ENCODE measurements at places on chromosomes 5 and 9. TPM values are rescaled to one million over a fixed set of nuclear protein-coding genes. Genes with fewer than 3 reads are reported as not detected.

DNA sequence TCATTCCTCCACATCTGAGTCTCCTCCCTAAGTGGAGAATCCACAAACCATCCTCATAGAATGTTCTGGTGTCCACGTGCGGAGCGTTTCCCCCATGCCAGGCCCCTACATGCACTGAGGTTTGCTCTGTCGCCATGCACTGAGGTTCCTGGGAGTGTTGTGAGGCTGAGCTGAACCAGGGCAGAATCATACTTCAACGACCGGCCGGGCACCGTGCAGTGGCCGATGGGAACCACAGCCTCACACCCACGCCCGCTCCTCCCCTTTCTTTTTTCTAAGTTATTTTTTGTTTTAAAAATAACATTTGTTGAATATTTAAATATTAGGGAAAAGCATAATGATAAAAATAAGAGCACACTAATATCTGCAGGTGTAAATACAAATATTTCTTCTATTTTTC is 260.4 kb upstream of the IRX4 start:
- DNase-seq: no peak

GABBR2 gene
- 1.9 TPM for total RNA-seq

DNA sequence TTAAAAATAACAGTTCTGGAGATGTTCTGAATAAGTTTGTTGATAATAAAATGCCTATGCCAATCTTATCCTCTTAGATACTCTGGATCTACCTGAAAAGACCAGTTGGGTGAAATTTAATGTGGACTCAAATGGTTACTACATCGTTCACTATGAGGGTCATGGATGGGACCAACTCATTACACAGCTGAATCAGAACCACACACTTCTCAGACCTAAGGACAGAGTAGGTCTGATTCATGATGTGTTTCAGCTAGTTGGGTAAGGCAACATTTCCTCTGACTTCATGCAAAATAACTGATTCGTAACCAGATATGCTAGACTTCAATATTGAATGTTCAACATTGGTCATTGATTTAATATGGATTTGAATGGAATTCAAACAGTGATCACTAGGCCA is 27.0 kb downstream of the ERAP2 start:
- no peak for DNase-seq

DNA sequence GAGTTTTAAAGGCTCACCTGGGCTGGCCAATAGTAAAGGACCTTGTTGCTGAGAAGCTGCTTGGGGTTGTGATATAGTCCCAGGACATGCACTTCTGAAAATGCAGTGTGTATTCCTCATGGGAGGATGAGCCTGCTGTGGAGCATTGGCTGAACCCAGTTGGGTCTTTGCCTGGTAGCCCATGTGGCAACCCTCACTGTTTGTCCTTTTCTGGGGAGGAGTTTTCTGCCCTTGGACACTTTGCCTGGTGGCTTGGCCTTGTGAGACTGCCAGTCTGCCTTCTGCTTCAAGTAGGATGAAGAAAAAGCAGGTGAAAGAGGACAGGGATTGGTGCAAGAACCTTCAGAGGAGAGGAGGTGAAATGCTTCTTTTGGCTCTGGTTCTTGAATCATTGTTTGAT is 4.0 kb downstream of the TENT4A start:
- DNase-seq: no peak

- DNase-seq: peak; percentile 82
These were observed 168.5 kb downstream of the RAB3C start for GRCh38 chr5:58751222-58751837.

C5orf63 gene
- 0.37 TPM for total RNA-seq

GRCh38 chr5:79491690-79492317 is 22.1 kb downstream of the HOMER1 start:
- no peak for DNase-seq

- DNase-seq: no peak
These were observed 48.8 kb downstream of the SLC1A3 start for GRCh38 chr5:36655161-36655560.

GABRB2 gene
- 0.47 TPM for total RNA-seq

- no peak for DNase-seq
These were observed 720.3 kb upstream of the RGMB start for GRCh38 chr5:98053170-98053569.

- DNase-seq: no peak
These were observed 6.0 kb upstream of the SLC2A6 start for GRCh38 chr9:133484671-133485437.

DNA sequence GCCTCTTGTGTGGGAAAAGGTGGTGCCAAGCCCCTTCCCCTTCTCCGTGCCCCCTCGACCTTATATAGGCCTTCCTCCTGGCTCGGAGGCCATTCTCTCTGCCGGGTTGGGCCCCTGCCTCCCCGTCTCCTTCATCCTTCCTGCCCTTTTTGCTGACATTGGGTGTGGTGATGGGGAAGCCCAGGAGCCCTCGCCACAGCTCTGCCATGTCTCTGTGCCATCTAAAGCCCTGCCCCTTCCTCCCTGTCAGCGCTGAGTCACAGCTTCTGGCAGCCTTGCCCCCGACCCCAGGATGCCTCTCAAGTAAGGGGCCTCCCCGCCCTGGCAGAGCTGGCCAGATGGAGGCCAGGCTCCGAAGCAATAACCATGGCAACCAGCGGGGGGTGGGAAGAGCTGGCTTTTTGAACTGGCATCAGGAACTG is 30.4 kb downstream of the JADE2 start:
- peak; percentile 99 for DNase-seq

UBAP2 gene
- total RNA-seq: 16.4 TPM

ARSI gene
- 0.82 TPM for total RNA-seq

ABLIM3 gene
- total RNA-seq: 23.4 TPM

- no peak for DNase-seq
These were observed 21.4 kb upstream of the CEP78 start for GRCh38 chr9:78214492-78214891.

MEIKIN gene
- total RNA-seq: not detected

- DNase-seq: no peak
These were observed 387.3 kb downstream of the NR2F1-AS1 start for GRCh38 chr5:93193431-93194347.

DNA sequence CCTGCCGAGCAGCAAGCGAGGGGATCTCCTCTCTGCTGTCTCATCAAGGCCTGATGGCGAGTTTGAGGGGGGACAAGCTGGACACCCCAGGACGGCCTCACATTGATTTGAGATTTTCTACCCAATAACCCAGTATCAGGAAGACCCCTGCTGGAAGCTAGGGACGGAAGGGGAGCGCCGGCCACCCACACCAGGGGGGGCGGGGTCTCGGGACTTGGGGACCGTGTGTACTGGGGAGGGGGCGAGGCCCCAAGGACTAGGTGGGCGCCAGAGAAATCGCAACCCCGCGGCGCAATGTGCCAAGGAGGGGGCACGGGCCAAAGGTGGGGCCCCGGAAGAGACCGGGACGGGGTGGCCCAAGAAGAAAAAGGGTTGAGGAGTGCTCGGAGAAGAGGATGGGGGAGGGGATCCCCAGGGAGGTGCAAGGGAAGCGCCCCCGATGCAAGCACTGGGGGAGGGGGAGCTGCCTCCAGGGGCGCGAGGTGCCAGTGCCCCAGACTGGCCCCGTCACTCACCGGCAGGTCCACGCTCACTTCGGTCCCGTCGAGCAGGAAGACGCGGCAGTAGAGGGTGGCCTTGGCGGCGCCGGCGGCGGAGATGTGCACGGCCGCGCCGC is 1.1 kb downstream of the EPB41L4B start:
- no peak for DNase-seq

DNA sequence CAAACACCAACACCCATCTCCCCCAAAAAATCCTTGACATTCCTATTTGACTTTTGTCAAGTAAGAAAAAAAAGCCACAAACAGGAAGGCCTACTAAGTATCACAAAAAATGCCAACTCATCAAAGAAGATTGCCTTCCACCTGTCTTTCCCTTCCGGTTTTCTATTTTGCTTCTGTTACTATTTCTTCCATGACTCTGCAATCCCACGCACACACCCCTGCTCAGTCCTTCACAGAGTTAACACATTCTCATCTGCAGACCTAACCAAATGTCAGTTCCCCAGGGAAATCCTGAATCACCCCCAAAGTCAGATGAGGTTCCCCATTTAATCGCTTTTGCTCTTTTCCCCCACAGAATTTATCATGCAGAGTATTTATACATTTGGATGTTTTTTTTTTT is 15.1 kb downstream of the LPAR1 start:
- DNase-seq: no peak

CENPP gene
- 16.0 TPM for total RNA-seq

CNTLN gene
- 6.2 TPM for total RNA-seq

DNA sequence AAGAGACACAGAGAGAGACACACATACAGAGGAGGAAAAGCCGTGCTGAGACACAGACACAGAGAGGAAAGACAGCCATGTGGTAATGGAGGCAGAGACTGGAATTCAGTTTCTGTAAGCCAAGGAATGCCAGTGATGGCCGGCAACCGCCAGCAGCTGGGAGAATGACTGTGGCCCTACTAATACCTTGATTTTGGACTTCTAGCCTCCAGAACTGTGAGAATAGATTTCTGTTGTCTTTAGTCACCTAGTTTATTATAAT is 90.2 kb downstream of the TARS1 start:
- DNase-seq: no peak

C9orf50 gene
- not detected for total RNA-seq

MAMDC2 gene
- 0.37 TPM for total RNA-seq

- no peak for DNase-seq
These were observed 165.2 kb upstream of the KLF9 start for GRCh38 chr9:70579686-70580085.

ADGRD2 gene
- not detected for total RNA-seq

AGPAT2 gene
- 56.0 TPM for total RNA-seq

KCNMB1 gene
- total RNA-seq: not detected

KIAA1191 gene
- 68.3 TPM for total RNA-seq

DNA sequence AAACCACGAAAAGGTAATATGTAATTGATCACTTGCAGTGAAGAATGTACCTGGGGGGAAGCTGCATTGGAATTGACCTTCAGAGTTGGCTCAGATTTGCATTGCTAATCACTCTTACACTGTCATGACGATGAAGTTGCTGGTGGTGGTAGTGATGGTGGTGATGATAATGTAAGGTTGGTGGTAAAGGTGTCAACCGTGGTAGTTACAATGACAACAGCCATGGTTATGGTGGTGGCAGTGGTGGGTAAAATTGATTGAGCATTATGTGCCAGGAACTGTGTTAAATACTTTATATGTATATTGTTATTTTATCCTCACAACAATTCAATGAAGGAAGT is 282.4 kb downstream of the NR3C1 start:
- DNase-seq: no peak

TNPO1 gene
- total RNA-seq: 205 TPM

NME5 gene
- not detected for total RNA-seq

GRCh38 chr5:94157704-94158539 is 416.5 kb upstream of the POU5F2 start:
- DNase-seq: no peak
